ENCODE measurements at places on chromosomes 5 and 9.

GRCh38 chr9:6133346-6134063, 82.1 kb upstream of the IL33 start:
- DNase-seq = no peak

- DNase-seq = no peak
These were observed 116.2 kb downstream of the CDK5RAP2 start for GRCh38 chr9:120463765-120464164.

- DNase-seq = no peak
These were observed 15.4 kb upstream of the ALDOB start for GRCh38 chr9:101450931-101451330.

- no peak for DNase-seq
These were observed 25.5 kb downstream of the NUP188 start for GRCh38 chr9:128972956-128973355.

GRCh38 chr5:34978681-34979080, 49.3 kb downstream of the DNAJC21 start:
- DNase-seq = no peak

DNA sequence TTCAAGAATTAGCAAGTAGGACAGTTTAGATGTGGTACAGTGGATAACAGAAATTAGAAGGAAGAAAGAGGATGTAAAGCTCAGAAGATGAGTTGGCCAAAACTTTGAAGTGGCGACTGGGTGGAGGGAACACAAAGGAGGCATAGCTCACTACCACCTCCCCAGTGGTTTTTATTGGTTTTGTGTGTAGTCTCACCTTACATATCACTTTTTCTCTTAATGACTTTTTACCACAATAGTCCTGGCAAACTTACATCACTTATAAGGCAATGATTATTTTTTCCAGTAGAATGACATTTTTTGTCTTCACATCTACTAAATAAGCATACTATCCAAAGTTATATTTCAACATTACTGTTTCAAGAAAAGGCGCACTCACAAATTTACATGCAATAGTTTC, 49.2 kb upstream of the FBN2 start:
- DNase-seq = no peak

DNA sequence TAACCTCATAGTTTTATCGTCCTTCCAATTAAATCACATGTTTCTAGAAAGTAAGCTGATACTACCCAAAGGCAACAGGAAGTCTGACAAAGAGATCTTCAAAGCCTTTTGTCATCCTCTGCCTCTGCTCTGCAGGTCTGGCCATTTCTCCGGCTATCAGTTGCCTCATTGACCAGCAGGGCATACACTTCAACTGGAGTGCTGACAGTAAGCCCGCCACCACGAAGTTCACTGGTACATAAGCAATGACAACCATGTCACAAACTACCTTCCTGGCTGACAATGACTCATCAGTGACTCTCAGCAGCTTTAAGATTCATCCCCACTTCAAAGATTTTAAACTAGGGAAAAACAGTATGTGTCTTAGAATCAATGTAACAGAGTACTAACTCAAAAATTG, 20.6 kb downstream of the SPTLC1 start:
- no peak for DNase-seq

DNA sequence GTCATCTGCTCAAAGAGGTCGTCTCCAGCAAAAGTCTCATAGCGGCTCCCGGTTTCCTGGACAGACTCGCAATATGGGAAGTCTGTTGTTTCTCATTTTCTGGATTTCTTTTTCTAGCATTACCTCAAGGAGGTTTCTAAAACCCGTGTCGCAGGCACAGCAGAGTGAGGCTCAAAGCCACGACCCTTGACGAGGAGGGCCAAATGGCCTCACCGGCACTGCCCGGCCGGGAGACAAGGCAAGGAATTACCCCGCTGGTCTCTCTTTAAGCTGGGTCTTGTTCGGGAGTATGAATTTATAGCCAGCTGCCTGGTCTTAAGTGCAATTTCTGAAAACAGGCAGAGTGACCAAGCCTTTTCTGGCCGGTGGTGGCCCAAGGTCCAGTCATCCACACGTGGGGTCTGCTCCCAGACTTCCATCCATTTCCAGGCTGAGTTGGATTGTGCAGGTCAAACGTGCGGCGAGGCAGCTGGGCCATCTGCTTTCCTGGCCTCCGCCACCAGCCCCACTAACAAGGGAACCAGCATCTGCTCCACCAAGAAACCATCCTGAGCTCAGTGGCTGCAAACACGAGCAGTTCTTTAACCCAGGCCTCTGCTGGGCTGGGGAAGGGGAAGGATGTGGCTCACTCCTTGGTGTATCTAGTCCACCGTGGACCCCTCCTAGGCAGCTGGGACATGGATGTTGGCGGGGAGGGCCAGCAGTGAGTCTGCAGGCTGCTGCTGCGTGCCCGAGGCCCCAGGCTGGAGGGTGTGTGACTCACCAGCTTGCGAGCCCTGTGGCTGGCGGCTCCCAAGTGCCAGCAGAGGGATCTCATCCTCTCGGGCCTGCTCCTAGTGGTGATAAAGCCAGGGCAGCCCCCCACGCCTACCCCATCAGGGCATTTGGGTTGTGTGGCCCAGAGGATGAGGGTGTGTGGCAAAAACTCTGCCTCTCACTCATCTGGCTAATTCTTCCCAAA, 55.6 kb upstream of the COL5A1 start:
- peak; percentile 70 for DNase-seq

GRCh38 chr9:133823189-133824105, 85.3 kb upstream of the SARDH start:
- DNase-seq = no peak

GRCh38 chr5:93800988-93801811, 59.8 kb upstream of the POU5F2 start:
- DNase-seq = peak; percentile 38

DNA sequence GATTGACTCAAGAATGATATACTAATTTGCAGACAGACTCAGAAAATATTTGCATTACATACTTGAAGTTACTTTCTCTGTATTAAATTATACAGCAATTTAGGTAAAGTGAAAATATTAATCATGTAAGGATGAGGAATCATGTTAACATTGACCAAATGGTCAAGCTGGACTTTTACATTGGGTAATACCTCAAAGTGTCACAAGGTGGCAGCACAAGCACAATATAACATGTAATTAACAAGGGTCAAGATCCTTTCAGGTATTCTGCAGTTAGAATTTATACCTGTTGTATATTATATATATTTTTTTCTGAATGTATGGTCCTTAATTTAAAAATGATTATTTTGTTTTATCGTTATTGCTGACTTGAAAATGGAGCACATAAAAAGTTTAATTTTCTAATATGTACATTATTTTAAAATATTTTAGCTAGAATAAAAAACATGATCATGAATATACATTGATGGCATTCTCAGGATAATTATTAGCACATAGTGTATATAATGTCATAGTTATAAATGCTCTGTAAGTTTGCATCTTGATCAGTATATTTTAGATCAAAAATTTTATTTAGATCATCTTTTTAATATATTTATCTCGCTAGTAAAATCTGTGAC, 8.6 kb downstream of the HAPLN1 start:
- DNase-seq = peak; percentile 40

- no peak for DNase-seq
These were observed 16.3 kb upstream of the GPX8 start for GRCh38 chr5:55143624-55144023.

- no peak for DNase-seq
These were observed 22.6 kb upstream of the SLC46A2 start for GRCh38 chr9:112913326-112913725.

- no peak for DNase-seq
These were observed 266.2 kb downstream of the TRIM32 start for GRCh38 chr9:116953271-116953670.

- DNase-seq = no peak
These were observed 23.3 kb downstream of the CCNH start for GRCh38 chr5:87389296-87390034.

GRCh38 chr5:92991581-92992067, 589.4 kb downstream of the NR2F1-AS1 start:
- DNase-seq = no peak

GRCh38 chr9:33698267-33698666, 97.1 kb upstream of the PRSS3 start:
- DNase-seq = no peak

DNA sequence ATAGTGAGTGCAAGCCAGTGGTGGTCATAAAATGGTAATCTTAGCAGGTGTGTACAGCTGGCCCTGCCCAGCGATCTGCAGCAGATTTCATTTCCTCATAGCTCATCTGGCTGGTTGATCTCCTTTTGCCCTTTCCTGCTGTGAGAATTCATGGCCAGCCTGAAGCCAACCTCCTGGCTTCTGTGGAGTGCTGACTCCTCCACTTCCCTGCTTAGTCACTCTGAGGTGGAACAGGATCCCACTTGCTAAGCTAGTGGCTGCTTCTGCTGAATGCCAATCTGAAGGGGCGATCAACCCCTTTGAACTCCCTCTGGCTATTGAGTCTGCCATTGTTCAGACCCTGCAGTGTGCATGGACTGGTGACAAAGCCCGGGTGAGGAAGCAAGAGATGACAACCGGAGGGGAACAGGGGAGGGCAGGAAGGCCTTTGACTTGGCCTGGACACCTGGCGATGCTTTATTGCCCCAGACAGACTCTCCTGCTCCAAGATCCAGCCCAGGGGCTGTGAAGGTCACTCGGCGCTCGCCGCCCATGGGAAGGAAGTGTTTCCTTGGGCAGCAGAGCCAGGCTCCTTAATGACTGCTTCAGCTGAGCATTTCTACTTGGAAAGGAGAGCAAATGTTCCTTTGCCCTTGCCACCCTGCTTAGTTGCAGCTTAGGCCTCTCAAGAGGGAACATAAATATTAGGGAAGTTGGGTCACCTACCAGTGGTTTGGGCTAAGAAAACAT, 341.1 kb downstream of the ZSWIM6 start:
- DNase-seq = peak; percentile 58

- DNase-seq = peak; percentile 84
These were observed 95.3 kb upstream of the SLC12A2 start for GRCh38 chr5:127988146-127988760.

DNA sequence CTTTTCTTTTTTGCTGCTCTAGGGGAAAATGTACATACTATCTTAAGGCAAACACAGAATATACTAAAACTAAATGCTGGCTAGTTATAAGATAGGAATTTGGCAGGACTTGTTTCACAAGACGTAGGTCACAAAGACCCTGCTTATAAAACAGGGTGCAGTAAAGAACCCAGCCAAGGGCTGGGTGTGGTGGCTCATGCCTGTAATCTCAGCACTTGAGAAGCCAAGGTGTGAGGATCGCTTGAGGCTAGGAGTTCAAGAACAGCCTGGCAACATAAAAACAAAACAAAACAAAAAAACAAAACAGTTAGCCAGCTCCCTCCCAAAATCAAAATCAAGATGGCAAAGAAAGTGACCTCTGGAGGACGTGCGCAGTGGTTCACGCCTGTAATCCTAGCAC, 49.5 kb upstream of the DENND4C start:
- no peak for DNase-seq

- DNase-seq = no peak
These were observed 5.3 kb upstream of the TXN start for GRCh38 chr9:110261632-110262031.

- no peak for DNase-seq
These were observed 19.7 kb downstream of the CAMSAP1 start for GRCh38 chr9:135887585-135888050.

DNA sequence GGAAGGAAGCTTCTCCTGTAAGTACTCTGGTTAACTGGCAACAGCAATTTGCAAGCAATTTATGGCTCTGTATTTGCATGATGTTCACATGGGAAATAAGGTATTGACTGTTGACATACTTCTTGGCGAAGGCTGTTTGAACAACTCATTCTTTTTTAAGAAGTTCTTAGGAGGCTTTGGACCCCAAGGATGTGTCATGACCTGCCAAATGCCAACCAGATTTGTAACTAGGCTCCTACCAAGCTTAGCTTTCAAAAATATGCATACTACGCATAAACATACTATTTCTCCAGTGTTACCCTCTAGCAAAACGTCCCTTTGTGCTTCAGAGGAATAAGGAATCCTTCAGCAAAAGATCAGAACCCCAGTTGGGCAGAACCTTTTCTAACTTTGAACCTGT, 165.2 kb upstream of the MSX2 start:
- no peak for DNase-seq

GRCh38 chr5:150377964-150378694, 20.6 kb downstream of the TCOF1 start:
- DNase-seq = no peak

GRCh38 chr9:98356953-98357690, 101.7 kb upstream of the TBC1D2 start:
- no peak for DNase-seq

DNA sequence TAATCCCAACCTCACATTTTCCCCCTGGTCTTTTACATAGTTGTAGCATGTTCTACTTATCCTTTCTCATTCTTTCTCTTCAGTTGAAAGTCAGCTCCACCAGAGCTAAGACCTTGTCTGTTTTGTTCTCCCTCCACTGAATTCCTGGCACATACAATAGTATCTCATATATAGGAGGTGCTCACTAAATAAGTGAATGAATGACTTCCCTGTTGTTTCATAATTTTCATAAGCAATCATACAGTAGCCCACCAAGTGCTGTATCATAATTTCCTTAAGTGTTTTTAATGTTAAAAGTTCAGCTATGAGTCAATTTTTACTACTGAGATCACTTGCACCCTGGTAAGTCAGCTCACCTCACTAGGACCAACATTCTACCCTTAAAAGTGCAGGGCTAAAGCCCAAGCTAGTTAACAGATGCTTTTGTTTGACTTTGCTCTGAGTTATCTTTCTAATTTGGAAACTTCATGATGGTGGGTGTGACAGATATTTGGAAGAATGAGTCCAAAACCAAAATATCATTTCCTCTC, 27.6 kb downstream of the TMEM245 start:
- DNase-seq = no peak

DNA sequence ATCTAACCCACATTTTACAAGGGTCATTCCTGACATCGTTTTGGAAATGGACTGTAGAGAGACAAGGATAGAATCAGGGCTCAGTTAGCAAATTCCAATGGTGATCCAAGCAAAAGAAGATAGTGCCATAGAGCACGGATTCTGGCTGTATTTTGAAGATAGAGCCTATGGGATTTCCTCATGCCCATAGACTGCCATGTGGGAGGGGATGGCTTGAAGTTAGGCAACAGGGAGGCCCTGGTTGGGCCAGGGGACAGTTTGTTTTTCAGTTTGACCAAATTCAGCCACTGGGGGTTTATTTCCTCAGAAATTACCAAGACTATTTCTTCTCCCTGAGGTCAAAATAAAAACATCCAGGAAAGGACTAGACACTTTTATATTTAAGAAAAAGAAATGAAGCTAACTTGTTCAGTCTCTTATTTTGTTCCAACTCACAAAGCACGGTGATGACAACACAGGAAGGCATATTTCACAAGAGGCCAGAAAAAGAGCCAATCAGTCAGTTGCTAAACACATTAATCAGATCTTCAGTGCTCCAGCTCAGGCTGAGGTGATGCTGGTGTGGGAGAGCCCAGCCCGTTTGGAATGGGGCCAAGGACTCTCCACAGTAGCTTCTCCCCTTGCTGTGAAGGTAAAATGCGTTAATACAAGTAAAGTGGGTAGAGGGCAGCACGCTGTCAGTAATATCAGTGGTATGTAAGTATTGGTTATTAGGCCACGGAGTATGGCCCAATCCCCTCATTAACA, 4.4 kb upstream of the DCTN4 start:
- DNase-seq = peak; percentile 56

GRCh38 chr9:81557452-81558090, 131.8 kb downstream of the TLE1 start:
- DNase-seq = no peak
